ENCODE measurements at places on chromosomes 6 and 20.

DNA sequence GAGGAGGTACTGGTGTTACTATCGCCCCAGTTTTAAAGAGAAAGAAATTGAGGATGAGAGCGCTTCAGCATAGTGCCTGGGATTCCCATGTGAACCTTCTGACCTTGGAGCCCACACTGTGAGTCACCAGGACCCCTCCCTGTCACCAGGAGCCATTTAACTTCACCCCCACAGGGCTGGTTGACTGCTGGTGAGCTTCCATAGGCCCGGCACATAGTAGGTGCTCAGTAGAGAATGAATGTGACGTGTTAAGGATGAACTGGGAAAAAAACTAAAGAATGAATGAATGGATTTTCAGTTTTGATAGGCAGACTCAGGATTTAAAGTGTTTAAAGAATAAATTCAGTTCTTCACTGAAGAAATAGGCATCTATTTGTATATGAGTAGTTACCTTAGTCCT lies 53.3 kb upstream of the KIF25 start:
- no peak for DNase-seq

DNA sequence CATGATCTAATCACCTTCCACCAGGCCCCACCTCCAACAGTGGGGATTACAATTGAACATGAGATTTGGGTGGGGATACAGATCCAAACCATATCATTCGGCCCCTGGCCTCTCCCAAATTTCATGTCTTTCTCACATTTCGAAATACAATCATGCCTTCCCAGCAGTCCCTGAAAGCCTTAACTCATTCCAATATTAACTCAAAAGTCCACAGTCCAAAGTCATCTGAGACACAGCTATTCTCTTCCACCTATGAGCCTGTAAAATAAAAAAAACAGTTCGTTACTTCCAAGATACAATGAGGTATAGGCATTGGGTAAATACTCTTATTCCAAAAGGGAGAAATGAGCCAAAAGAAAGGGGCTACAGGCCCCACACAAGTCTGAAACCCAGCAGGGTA lies 222.6 kb downstream of the SOD2 start:
- DNase-seq = no peak

- no peak for DNase-seq
Measured at GRCh38 chr6:111858347-111858746, 14.9 kb downstream of the FYN start.

GRCh38 chr6:21846541-21847451 lies 253.2 kb downstream of the SOX4 start:
- DNase-seq = no peak

- no peak for DNase-seq
Measured at GRCh38 chr6:157627195-157627966, 195.7 kb upstream of the SNX9 start.

- no peak for DNase-seq
Measured at GRCh38 chr6:11069760-11070159, 23.9 kb upstream of the SMIM13 start.

GRCh38 chr6:151136141-151136755 lies 103.5 kb upstream of the AKAP12 start:
- DNase-seq = no peak

- no peak for DNase-seq
Measured at GRCh38 chr6:160510199-160510598, 153.9 kb downstream of the LPA start.

- no peak for DNase-seq
Measured at GRCh38 chr20:49091104-49091503, 45.0 kb downstream of the CSE1L start.

GRCh38 chr6:166417285-166417691 lies 34.5 kb upstream of the MPC1 start:
- no peak for DNase-seq

DNA sequence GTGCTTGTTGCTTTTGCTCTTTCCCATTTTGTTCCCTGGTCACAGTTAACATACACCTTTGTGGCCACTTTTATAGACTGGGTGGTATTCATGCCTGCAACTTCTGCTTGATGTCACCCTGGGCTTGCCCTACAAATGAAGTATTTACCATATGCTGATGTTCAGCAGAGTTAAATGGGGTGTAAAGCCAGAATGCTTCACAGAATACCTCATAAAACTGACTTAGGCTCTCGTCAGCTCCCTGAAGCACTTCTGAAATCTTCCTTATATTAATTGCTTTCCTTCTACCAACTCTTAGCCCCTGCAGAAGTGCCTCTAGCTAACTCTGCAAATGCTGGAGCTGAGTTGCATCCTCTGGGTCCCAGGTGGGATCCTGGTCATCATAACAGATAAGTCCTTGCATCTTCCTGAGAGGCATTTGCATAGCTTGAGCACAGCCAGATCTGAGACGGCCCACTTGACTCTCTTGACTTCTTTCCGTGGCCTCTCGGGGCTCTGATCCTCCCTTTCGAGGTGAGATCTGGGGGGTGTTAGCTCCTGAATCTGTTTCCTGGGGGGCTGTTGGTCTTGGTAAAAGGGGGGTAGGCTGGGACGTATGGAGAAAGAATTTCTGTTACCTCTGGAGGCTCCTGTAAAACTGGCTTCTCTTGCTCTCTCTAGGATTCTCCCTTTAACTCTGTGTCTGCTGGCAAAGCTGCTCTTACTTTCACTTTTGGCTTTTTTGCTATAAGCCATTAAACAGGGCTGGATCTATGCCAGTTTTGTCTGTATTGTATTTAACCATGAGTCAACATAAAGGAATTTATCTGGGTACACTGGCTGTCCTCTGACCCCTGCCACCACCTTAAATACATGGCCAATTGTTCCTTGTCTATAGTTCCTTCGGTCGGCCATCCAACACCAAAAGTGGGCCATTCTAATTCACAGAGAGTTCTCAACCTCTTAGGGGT lies 223.0 kb upstream of the SYNCRIP start:
- no peak for DNase-seq

DNA sequence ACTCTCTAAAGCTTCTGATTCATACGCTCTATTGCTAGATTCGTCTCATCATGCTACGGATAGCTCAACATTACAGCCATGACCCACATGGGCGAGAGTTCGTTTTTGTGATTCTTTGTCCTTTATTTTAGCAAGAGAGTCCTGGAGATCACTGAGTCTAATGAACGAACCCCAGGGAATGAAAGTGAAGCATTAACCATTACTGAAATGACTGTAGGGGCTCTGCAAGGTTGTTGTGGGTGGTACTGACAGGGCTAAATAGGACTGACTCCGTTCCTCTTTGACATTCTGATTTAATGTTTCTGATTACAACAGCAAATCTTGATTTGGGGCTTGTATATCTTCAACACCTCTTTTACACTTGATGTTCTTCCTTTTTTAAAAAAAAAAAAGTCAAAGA lies 13.7 kb upstream of the RTF2 start:
- no peak for DNase-seq

DNA sequence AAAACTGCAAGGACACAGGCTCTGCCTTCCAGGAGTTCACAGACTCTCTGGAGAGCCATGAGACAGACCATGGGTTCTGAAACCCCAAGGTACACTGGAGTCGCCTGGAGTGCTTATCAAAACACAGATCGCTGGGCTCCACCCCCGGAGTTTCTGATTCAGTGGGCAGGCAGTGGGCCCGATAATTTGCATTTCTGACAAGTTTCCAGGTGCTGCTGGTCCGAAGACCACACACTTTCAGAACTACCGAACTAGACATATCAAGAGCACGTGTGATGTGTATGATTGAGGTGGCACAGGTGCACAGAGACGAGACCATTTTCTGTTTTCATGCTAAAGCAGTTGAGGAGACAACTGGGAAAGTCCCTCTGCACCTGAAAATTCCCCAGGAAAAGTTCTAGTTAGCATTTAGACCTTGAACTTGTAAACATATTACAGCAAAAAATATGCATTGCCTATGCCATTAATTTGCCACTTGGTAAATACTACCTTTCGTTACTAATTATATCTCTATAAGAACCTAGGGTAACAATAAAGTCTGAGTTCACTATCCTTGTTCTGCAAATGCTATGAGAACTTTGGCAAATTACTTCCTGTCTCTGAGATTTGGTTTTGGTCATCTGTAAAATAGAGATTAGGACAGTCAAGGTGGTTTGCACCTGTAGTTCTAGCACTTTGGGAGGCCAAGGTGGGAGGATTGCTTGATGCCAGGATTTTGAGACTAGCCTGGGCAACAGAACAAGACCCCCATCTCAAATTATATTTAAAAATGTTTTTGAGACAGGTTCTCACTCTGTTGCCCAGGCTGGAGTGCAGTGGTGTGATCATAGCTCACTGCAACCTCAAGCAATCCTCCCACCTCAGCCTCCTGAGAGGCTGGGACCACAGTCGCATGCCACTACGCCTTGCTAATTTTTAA lies 14.3 kb upstream of the PIM1 start:
- DNase-seq = no peak

DNA sequence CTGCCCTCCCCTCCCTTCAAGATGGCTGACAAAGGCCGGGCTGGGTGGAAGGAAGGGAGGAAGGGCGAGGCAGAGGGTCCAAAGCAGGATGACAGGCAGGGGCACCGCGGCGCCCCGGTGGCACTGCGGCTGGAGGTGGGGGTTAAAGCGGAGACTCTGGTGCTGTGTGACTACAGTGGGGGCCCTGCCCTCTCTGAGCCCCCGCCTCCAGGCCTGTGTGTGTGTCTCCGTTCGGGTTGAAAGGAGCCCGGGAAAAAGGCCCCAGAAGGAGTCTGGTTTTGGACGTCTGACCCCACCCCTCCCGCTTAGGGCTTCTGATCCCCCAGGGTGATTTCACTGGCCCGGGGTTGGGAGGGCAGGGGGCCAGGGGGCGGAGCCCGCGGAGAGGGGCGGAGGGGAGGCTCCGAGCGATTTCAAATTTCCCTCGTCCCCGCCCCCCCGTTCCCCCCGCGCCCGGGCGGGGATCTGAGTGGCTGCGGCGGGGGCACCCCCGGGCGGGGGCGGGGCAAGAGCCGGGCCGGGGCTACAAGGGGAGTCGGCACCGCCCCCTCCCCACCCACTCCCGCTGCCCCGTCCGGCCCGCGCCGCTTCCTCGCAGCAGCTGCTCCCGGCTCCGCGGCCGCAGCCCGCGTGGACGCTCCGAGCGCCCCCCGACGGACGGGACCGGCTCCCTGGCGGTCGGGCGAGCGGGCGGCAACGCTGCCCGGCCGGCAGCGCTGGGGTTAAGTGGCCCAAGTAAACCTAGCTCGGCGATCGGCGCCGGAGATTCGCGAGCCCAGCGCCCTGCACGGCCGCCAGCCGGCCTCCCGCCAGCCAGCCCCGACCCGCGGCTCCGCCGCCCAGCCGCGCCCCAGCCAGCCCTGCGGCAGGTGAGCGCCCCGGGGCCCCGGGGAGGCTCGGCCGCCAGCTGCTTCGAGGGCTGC lies at the start of gene DNMT3B:
Gene DNMT3B, plus strand, starts transcription at position 555 of the 923 bp plus-strand sequence. CDS start 17,939 bp downstream, outside the sequence.
- DNase-seq = peak; percentile 40

GRCh38 chr6:423055-423798 lies 31.7 kb downstream of the IRF4 start:
- no peak for DNase-seq

DNA sequence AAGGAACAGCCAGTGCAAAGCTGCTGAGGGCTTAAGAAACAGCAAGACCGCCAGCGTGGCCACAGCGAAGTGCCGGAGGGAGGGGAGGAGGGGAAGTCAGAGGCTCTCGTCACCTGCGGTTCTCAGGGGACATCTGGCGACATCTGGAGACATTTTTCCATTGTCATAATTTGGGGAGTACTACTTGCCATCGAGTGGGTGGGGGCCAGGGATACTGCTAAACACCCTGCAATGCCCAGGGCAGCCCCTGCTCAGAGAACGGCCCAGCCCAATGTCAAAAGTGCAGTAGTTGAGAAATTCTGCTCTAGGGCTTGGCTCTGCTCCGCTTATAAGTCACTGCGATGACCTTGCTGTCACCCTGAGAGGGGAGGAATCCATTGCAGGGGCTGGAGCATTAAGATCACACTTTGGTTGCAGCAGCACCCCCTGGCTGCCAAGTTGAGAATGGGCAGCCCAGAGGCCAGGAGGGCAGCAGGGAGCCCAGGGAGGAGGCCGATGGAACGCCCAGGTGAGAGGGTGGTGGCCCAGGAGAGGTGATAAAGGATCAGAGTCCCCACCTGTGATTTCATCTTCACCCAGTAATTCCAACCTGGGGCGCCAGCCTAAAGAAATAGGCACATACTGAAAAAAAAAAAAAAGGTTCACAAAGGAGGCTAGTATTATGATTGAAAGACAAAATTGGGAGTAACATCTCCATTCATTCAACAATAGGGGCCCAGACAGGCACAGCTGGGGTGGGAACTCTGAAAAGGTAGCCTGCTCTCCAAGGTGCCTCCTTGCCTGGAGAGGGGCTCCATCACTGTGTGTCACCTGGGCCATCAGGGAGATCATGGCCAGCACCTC lies 218.2 kb downstream of the BMP7 start:
- no peak for DNase-seq

DNA sequence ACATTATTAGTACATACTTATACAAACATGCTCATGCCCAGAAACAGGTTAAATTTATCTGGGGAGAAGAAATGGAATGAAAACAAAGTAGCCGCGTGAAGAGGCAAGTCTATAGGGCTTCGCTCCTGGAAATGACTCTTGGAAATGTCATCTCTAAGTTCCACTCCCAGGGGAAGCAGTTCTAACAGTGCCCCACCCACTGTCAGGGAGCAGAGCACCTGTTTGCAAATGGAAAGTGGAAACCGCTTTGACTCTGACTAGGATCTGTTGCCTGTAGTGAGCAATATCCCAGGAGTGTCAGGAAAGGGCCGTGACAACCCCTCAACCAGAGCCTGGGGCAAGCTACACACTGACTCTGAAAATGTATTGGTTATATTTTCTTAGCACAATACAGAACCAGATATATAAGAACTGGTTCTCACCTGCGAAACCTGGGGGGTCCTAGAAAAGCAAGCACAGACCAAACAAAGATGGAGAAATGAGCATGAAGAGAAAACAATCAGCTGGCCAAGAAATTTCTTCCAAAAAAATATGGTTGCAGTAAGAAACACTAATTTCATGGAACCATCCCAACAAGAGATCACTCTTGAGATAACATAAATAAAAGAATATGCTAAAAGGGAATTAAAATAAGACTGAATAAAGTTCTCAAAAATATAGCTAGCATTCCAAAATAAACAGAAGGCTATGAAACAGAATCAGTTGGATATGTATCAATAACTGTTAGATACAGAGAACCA lies 47.5 kb upstream of the CRISP1 start:
- DNase-seq = no peak

DNA sequence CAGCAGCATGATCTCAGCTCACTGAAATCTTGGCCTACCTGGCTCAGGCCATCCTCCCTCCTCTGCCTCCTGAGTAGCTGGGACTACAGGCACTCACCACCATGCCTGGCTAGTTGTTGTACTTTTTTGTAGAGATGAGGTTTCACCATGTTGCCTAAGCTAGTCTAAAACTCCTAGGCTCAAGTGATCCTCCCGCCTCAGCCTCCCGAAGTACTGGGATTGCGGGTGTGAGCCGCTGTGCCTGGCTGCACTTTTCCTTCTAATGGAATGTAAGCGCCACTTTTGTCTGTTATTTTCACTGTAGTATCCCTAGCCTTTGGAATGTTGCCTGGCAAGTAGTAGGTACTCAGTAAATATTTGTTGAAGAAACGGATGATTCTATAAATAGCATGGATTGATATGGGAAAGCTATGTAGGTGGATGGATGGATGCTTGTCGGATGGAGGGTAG lies 10.4 kb upstream of the TRIB3 start:
- no peak for DNase-seq

- DNase-seq = no peak
Measured at GRCh38 chr6:129812145-129812777, 48.9 kb downstream of the TMEM244 start.
